ENCODE measurements at places on chromosomes 7 and 10.
A peak's percentile ranks its signal among the peaks of the same experiment; 100 is the strongest.

DNA sequence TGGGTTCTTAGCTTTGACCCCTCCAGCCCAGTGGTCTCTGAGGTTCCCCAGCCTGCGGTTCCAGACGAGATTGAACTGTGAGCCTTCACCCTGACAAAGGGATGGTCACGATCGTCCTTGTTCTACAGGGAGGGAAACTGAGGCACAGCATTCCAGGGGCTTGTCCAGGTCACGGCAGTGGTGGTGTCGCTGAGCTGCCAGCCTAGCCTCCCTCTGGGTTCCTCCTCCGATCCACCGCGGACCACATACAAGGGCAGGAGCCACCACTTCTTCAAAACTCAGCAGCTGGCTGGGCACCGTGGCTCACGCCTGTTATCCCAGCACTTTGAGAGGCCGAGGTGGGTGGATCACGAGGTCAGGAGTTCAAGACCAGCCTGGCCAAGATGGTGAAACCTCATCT lies 35.8 kb downstream of the ELFN1 start:
- DNase-seq: no peak

GRCh38 chr10:88033793-88034192 lies 170.4 kb downstream of the PTEN start:
- no peak for DNase-seq

DNA sequence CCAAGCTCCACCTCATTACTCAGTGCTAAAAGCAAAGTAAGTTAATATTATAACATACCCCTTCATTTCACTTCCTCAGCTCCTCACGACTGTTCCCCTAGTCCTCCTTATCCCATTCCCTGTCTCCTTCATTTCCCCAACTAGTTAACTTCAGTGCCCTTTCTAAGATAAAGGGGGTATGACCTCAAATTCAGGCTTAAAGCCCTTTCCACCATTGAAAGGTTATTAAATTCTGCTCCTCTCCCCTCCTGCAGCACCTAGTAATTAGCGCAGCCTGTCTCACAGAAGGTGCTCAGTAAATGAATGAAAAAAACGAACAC lies 1.0 kb downstream of the CRPPA start:
- no peak for DNase-seq

- no peak for DNase-seq
Measured at GRCh38 chr10:110171032-110171431, 36.4 kb upstream of the MXI1 start.

DNA sequence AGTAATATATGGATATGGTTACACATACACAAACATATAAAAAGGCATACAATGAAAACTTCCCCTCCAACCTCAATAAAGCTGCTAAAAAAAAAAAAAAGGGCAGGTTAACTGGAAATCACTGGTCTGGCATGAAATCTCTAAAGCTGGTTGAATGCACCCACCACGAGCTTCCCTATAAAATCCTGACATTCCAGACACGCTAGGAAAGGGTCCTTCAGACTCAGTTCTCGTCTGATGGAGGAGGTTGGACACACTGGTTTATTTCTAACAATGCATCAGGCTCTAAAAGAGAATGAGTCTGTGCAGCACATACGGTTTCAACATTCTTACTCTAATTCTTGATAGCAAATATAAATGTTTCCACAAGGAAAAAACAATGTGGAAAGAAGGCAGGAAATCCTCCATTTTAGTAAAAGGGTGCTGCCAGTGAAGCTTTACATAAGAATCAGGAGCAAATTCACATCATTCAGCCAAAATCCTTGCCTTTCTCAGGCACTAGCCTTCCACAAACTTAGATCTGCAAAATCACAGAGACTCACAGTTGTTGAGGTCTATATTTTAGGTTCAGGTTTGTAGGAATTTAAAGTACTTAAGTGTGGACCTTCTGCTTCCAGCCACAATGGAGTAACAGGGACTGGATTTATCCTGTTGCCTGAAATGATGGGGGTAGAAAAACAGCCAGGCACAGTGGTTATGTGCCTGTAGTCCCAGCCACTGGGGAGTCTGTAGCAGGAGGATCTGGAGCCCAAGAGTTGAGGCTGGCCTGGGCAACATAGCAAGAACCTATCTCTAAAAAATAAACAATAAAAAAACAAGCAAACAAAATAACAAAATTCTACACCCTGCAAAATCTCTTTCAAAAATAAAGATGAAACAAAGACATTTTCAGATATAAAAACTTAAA lies 73.5 kb downstream of the CYTH3 start:
- no peak for DNase-seq

DNA sequence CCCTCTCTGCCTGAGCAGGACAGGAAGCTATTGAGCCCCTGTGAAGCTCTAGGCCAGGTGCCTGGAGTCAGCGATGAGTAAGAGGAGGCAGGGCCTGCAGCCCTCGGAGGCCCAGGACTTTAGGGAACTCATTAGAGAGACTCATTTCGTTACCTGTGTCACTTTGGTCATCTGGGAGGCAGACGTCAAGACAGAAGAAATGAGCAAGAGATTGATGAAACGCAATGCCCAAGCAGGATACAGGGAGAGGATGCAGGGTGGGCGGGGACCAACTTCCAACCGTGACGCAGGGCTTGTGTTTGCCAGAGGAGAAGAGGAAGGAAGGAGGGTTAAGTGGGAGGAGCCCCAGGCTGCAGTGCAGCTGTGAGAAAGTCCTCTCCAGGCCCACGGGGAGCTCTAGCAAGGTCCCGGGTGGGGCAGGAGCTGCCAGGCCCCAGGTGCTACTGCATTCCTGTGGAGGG lies 26.4 kb upstream of the GNA12 start:
- no peak for DNase-seq

GRCh38 chr10:58856508-58857240 lies 319.8 kb upstream of the PHYHIPL start:
- no peak for DNase-seq

GRCh38 chr7:1464694-1465093 lies 5.4 kb upstream of the MICALL2 start:
- no peak for DNase-seq

GRCh38 chr7:3283130-3283704 lies 17.8 kb upstream of the SDK1 start:
- no peak for DNase-seq

DNA sequence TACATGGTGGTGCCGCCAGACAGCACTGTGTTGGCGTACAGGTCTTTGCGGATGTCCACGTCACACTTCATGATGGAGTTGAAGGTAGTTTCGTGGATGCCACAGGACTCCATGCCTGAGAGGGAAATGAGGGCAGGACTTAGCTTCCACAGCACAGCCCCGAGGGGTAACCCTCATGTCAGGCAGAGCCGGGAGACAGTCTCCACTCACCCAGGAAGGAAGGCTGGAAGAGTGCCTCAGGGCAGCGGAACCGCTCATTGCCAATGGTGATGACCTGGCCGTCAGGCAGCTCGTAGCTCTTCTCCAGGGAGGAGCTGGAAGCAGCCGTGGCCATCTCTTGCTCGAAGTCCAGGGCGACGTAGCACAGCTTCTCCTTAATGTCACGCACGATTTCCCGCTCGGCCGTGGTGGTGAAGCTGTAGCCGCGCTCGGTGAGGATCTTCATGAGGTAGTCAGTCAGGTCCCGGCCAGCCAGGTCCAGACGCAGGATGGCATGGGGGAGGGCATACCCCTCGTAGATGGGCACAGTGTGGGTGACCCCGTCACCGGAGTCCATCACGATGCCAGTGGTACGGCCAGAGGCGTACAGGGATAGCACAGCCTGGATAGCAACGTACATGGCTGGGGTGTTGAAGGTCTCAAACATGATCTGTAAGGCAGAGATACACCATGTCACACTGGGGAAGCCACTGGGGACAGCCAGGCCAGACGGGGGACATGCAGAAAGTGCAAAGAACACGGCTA lies 104.6 kb upstream of the TNRC18 start:
- no peak for DNase-seq

DNA sequence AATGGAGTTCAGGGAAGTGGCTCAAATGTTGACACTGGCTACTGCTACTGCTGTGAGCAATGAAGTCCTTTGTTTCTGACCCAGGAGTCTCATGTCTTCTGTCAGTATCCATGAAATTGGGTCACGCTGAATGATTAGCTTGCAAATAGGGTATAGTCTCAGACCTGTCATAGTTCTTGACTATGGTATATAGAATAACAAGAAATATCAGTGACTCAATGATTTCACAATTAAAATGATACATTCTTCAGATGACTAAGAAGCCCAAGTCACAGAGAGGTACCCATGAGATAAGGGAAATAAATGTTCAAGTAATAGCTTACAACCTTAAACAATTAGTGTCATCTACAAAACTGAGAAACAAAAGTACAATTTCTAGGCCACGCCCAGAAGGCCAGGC lies 89.3 kb downstream of the LYZL2 start:
- DNase-seq: no peak

DNA sequence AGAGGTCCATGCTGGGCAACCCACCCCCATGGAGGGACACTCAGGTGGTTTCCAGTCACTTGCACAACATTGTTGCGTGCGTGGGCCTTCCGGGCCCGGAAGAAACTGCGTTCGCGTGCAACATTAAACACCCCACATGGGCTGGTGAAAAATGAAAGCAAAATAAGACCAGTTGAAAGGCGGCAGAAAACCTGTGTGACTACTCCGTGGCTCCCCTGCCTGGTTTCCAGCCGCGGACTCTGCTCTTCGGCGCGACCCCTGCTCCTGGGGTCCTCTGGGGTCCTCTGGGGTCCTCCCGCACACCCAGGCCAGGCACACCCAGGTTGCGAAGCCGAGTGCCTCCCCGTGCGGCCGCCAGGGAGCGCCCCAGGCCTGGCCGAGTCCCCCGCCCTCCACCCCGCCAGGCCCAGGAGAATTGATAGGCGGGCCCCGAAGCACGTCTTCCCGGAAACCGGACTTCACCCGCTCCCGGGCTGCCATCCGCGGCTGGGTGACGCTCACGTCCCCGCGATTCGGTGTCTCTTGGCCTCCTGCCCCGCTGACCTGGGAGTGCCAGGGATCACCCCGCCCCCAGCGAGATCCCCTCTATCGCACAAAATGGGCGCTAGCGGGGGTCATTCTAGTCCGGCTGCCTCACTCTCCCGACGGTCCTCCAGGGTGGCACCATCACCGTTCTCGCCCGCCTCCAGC lies 1.9 kb upstream of the SH2D4B start:
- DNase-seq: no peak

GRCh38 chr10:128173386-128173785 lies 47.2 kb upstream of the MKI67 start:
- DNase-seq: no peak

DNA sequence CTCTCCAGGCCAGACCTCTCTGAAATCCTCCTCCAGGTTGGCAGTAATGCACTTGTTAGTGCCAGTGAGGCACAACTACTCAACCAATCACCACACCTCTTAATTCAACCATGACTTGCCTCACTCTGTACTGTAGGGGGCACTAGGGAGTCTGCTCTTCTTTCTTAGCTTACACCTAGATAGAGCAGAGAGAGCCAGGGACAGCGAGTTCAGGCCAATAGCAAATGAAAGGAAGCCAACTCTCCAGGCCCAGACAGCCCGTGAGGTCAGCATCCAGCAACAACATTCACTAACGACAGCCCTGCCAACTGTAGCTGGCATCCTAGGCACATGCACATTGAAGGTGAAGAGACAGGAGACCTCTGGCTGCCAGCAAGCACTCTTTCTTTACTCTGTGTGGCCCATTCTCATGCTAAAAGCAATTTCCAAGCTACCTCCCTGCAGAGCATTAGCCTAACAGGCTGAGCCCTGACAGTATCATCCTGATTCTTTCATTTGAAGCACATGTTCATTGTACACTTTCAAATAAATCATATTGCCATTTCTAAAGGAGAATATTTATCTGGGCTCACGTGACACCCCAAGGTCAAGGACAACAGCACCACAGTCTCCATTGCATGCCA lies 136.3 kb downstream of the DPY19L1 start:
- no peak for DNase-seq

- DNase-seq: no peak
Measured at GRCh38 chr7:148738737-148739535, 40.2 kb downstream of the CUL1 start.

DNA sequence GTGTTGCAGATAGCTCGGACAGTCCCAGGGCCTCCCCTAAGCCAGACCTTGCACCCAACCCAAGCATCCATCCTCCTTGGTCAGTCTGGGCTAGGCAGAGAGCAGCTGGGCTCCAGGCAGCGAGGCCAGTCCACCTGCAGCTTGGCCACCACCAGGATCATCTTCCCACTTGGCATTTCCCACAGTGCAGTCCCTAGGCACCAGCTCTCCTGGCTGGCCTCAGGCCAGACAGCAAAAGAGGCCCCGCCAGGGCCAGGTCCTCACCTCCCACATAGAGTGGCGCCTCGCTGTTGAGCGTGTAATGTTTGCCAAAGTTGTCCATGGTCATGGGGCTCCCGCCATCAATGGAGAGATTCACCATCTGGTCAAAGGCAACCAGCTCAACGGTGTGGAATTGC lies 171.7 kb downstream of the LCOR start:
- DNase-seq: no peak

GRCh38 chr10:27601503-27601902 lies 97.4 kb downstream of the RAB18 start:
- DNase-seq: no peak

DNA sequence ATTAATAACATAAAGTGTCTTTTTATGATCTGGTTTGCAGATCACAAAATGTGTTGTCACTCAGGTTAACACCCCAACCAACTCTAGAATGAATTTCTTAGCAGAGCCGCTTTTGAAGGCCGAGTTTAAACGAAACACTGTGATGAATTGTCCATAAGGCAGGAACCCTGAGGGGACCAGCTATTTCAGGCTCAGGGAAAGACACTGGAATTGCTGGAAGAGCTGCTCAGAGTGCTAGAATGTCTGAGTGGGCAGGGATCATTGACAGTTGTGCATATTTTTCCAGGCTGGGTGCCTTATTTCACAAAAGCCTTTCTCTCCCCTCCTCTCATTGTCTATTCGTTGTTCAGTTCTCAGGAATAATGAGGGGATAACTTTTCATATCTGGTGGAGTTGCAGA lies 68.7 kb upstream of the PRKG1 start:
- DNase-seq: no peak

- no peak for DNase-seq
Measured at GRCh38 chr7:127995156-127995880, 35.9 kb downstream of the LRRC4 start.

DNA sequence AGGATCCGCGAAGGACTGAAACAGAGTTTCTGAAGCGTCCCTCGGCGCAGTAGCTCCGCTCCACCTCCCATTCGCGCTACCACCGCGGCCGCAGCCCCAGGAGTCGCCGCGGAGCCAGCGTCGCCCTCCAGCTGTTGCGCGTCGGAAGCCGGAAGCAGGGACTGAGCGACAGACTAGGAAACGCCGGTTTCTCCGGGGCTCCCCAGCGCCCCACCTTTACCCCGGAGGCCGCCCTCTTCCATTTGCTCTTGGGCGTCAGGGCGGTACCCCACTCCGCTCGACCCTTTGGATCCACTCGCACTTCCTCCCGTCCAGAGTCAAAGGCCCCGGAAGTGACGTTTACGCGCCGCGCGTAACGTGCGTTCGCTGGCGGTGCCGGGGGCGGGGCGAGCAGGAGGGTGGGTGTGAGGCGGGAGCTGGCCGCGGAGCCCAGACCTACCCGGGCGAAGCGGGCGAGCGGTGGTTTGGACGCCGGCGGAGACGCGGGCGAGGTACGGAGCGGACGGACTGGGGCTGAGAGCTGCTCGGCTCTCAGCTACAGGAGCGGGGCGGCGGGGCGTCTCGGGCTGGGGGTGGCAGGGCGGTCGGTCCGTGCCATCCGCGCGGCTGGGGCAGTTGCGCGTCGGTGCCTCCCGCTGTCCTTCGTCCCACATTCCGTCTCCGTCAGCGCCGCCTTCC lies at the start of gene RABGEF1:
TSS of gene RABGEF1 (plus strand) at position 432 of the 678 bp plus-strand sequence. CDS start 31,167 bp downstream, outside the sequence.
- peak; percentile 98 for DNase-seq

GRCh38 chr7:44274623-44274975 lies 50.8 kb downstream of the CAMK2B start:
- DNase-seq: no peak

- no peak for DNase-seq
Measured at GRCh38 chr7:107960272-107960671, 42.7 kb downstream of the LAMB1 start.

Measured in NK-92 treated with Interleukin-12 subunit alpha and Interleukin-12 subunit beta, amount 100 ng/mL, for 24 hours (cell line).